ENCODE measurements at places on chromosomes 16 and 17. TPM values are rescaled to one million over a fixed set of nuclear protein-coding genes. Genes with fewer than 3 reads are reported as not detected.
A peak's percentile ranks its signal among the peaks of the same experiment; 100 is the strongest.

DNA sequence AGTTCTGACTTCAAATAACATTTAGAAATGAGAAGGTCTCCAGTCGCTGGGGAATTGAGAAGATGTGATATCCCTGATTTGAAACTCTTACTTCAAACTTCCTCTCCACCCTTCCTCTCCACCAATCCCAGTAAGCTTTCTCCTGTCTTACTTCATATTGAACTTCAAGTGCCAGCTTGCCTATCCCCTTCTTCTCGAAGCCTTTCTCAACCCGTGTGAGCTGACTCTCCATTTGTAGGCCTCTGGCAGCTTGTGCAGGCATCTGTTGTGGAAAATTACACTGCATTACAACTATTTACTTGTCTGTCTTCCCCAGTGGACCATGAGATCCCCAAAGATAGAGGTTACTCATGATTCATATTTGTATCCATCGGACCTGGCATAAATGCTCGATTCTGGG lies 280.8 kb upstream of the CDH5 start:
- no peak for DNase-seq

DNA sequence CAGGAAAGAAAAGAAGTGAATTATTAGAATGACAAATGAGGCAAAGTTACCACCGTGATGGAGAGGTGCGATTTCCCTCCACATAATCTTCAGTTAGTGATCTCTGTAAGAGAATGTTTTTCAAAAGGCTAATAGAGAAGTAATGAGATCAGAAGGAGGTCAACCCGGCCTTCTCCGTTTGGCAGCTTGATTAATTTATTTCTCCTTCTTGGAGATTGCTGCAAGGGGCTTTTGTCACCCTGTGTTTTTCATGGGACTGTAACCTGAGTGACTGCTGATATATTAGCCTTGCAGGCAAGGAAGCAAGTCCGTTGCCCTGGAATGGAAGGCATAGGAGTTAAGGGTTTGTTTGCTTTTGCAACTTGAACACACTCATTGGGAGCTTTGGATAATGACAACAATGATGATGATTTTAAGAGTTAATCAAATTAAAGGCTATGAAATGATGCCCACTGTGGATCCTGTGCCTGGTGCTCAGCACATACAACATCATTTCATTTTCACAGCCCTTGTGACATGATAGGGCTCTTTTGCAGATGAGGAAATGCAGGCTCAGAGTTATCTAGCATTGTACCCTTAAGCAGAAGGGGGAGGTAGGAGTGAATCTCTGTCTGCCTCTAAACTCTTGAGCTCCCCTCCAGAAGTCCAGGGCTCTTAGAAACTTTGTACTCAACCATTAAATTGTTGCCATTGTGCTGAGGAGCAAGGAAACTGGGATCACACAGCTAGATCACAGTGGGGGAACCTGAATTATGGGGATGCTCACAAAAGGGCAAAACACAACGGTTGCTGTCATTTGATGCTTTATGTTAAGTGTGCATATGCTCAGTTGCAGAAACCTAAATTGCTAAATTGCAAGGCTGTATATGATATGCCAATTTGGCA lies 226.3 kb downstream of the WWOX start:
- DNase-seq, result no peak

- no peak for DNase-seq
Observed at GRCh38 chr17:72931635-72932034, 160.9 kb downstream of the SLC39A11 start.

DNA sequence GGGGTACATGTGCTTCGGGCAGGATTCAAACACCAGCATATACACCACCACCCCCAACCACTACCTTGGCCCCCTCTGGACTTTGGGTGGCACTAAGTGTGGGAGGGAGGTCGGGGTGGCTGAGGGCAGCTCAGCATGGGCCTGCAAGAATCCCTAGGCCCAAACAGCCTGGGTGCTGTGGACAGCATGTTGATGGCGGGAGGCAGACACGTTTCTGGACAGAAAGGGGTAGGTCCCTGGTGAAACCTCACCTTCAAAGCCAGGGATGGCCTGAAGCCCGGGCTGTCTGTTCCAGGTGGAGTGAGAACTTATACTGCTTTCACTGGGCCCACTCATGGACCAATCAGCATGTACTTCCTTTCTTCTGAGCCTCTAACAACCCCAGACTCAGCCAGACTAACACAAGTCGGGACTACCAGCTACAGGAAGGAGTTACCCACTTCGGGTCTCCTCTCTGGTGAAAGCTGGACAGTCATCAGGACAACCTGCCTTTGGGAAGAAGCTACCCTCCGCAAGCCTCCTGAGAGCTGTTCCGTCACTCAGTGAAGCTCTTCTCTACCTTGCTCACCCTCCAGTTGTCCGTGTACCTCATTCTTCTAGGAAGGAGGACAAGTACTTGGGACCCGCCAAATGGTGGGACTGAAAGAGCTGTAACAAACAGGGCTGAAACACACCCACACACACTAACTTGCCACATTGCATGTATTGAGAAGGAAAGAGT lies 203.0 kb downstream of the CPPED1 start:
- DNase-seq, result no peak

DNA sequence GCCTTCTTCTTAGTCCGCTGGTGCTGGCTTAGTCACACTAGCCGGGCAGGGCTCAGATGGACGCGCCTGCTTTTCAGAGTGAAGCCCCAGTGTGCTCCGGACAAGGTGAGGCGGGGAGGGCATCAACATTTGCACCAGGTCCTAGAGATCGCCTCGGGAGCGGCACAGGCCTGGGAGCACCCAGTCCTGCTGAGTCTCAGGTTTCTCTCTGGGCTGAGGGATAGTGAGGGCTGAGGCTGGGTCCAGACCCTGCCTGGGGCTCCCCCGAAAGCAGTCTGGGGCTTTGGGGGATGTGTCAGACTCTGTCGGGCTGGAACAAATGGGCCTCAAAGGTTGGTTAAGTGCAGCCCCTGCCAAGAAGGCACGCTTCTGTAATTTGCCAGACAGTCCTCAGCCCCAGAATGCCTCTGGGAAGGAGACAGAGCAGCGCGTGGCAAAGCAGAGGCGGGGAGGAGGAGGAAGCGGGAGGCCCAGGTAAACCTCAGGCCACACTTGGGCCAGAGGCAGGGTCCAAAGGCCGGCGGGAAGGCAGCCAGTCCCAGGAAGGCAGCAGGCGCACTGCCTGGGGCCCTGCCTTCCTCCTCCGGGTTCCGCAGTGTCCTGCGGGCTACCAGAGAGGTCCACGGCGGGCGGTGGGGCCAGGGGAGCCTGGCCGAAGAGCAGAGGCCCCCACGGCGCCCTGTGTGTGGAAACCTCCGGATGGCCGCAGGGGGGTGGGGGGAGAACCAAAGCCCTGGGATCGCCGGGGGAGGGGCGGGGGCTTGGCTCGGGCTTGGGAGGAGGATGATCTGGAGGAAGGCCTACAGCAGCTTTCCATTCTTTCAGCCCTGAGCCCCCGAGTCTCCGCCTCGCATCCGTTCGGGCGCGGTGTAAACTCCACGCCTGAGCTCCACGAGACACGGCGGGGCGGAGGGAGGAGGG lies 39.5 kb upstream of the ATP2A3 start:
- no peak for DNase-seq

- no peak for DNase-seq
Observed at GRCh38 chr17:57561072-57561861, 183.8 kb downstream of the CCDC182 start.

DNA sequence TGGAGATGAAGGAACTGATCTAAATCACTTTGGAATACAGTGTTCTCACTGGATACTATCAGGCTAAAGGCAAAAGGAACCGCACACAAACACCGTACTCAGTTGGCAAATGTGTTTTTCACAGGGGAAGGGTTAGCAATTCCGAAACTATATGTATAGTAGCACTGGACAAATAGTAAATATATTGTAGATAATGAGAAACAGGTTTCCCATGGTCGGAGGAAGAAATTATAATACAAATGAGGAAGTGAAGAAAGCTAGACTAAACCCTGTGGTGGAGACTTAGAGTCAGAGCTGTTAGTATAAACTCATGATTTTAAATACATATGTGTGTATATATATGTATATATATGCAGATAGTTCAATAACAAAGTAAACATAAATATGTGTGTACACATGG lies 414.1 kb upstream of the SALL1 start:
- DNase-seq, result no peak

DNA sequence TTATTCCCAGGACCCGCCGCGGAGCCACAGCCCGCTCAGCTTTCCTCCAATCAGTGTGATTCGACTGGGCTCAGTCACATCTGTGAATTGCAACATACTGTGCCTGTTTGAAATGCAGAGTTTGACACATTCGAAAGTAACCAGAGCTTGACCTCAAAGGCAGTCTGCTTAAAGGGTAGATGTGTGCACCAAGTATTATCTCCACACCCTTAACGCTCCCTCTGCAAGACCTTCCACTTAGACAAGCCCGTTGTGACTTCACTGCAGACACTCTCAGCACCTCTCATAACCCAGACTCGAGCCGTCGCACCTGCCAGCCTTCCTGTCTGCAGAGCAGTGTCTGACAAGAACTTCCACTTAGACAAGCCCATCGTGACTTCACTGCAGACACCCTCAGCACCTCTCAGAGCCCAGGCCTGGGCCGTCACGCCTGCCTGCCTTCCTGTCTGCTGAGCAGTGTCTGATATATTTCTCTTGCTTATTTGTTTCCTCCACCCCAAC lies 3.7 kb downstream of the KLHDC4 start:
- DNase-seq, result no peak

DNA sequence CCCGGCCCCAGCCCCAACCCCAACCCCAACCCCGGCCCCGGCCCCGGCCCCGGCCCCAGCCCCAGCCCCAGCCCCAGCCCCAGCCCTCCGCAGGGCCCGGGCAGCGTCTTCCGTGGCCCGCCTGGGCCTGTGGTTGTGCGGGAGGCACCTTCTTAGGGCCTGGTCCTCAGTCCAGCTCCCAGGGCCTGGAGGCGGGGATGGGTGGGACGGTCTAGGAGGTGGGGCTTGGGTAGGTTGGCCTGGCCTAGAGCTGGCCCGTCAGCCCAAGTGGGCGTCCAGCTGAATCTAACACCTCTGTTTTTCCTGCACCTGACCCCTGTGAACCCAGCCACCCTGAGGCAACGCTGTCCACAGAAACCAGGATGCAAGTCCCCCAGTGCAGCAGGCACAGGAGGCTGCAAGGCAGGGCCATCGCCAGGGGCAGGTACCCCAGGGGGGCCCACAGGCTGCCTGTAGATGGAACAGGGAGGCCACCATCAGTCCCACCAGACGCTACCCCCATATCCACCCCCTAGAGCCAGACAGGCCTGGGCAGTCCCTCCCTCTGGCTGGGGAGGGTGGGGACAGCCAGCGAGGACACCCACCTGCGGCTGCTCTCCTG lies 8.8 kb downstream of the MSLN start:
- DNase-seq, result no peak

- DNase-seq, result peak; percentile 86
Observed at GRCh38 chr16:86951831-86952598, 365.2 kb downstream of the C16orf95 start.

DNA sequence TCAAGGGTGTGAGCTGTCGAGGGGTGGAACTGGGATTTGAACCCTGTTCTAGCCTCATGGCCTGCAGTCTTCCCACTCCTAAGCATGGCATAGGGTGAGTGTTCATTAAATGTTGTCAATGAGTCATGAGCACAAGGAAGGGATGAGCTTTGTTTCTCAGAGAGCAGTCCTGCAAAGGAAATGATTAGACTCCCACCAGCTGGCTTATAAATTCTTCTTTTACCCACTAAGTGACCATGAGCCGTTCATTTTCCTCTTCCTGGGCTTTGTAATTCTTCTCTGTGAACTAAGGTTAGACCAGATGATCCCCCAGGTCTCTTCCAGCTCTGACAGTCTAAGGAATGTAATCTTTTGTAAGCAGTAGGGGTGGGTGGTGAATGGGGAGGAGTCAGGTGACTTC lies 47.9 kb upstream of the HNF1B start:
- DNase-seq, result peak; percentile 44

DNA sequence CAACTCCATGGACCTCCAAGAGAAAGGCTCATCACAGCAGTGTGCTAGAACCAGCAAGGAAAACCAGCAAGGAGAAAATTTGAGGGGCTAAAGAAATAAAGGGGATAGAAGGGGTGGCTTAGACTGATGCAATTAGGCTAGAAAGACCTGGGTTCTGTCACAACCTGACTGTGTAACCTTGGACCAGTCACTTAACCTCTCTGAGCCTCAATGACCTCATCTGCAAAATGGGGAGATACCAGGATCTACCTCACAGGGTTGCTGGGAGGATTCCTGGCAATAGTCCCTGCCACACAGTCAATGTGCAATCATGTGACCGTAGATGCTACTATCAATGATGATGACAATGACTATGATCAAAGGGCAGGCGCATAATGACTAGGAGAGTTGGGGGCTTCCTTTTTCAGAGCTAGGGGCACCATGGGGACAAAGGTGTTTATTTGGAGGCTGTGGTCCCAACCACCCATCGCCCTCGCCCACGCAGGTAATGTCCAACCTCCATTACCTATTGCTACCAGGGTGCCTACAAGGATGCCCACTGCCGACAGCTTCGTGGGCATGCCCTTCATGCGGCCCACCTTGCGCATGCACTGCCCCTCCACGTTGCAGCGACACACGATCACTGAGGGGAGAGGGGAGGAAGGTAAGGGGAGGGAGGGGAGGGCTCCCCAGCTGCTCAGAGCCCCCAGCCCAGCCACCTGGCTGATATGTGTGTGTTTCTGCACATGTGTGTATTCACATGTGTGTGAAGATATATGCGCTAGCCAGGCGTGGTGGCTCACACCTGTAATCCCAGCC lies 9.7 kb downstream of the CDH16 start:
- DNase-seq, result no peak

DNA sequence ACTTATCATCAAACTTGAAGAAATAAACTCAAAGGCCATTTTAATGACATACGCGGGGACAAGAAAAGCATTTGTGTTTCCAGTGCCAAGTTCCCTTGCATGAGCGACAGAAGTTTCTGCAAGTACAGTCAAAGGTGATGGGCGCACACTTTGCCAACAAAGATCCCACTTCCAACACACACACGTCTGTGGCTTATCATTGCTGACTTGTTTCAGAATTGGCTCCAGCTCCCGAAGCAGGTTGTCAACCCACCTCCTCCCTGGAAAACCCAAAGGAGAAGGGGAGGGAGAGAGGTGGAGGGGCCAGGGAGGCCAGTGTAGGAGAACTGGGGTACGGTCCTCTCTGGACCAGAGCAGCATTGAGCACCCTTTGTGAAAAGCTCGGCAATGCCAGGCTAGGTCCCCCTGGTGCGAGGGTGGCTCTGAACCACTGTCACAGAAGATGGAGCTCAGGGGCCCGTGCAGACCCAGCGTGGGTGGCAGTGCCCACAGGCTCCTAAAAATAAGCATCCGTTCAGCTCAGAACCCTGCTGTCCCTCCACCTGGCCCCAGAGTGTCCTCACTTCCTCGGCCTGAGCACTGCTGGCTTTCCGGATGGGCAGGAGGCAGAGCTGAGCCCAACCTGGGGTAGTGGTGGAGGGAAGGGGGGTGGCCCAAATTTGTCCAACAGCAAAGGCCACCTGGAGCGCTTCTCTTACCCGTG lies 33.2 kb downstream of the RBFOX3 start:
- no peak for DNase-seq

DNA sequence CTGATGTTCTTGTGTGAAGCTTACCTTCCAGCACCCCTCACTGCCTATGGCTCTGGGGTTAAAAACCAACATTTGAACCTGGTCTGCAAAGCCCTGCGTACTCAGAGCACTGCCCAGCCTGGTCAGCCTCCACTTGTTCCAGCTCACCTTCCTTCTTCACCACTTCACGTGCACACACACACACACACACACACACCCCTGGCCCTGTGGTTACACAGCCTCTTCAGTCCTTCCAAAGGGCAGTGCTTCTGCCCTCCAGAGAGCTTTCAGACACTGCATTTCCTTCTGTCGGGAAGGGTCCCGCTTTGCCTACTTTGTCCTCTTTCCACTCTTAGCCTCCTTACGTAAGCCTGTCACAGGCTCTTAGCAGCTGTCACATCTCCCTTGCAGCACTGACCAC lies 9.6 kb upstream of the TMEM220 start:
- no peak for DNase-seq

The USP6 gene
- total RNA-seq, result not detected

The ABCC12 gene
- total RNA-seq, result not detected

The KRT24 gene
- total RNA-seq, result not detected

The MT1F gene
- total RNA-seq, result not detected

The MYH2 gene
- not detected for total RNA-seq

The CPD gene
- total RNA-seq, result 177 TPM

All from fibroblast of villous mesenchyme (primary cell).